Immature natural killer cell (primary cell): ENCODE measurements at places on chromosomes 12 and 14. TPM values are rescaled to one million over a fixed set of nuclear protein-coding genes. Genes with fewer than 3 reads are reported as not detected.

GRCh38 chr12:83361475-83361874 is 674.8 kb downstream of the TMTC2 start:
- DNase-seq: no peak

KRT78 gene
- not detected for polyA plus RNA-seq

PRB2 gene
- polyA plus RNA-seq: not detected

DNA sequence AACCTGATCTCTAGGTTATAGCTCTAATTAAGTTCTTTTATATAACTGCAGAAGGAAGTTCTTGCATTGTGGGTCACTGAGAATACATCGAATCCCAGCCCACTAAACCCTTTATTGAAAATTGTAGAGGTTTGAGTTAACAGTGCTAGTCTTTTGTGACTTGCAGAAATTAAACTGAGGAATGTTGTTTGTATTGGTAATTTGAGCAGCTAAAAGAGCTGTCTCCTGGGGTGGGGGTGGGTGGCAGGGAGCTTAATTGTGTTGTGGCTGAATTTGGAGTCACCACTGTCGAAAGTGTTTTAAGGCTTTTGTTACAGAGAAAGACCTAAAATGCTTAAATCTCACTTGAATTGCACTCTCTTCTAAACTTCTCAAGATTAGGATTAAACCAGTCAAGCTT is 3.2 kb upstream of the COX8C start:
- DNase-seq: no peak

AQP5 gene
- polyA plus RNA-seq: not detected

DAO gene
- polyA plus RNA-seq: not detected

- DNase-seq: no peak
These were observed 7.2 kb upstream of the C1RL start for GRCh38 chr12:7116196-7116595.

PTPRR gene
- polyA plus RNA-seq: 2.7 TPM

- DNase-seq: no peak
These were observed 54.3 kb upstream of the TMX1 start for GRCh38 chr14:51185754-51186153.

DNA sequence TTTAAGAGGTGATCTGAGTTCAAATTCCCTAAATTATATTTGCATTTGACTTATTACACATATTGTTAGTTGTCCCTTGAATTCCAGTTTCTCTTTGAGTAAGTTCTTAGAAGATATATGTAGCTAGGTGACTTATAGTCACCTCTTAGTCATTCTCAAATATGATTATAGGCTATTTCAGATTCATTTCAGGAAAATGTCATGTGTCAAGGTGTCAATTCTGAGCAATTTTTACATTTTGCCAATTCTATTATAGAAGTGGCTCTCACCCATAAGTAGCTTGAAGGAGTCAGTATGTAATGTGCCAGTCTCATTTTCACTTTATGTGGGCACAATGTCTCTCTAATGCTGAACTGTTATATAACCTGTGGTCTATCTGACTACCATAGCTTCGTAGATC is 623.4 kb downstream of the DIO2 start:
- DNase-seq: no peak

- DNase-seq: no peak
These were observed 42.5 kb upstream of the PPM1H start for GRCh38 chr12:62977418-62977817.

GRCh38 chr12:117466677-117467362 is 105.4 kb upstream of the NOS1 start:
- DNase-seq: no peak

LIN7A gene
- not detected for polyA plus RNA-seq

C12orf50 gene
- not detected for polyA plus RNA-seq

DNA sequence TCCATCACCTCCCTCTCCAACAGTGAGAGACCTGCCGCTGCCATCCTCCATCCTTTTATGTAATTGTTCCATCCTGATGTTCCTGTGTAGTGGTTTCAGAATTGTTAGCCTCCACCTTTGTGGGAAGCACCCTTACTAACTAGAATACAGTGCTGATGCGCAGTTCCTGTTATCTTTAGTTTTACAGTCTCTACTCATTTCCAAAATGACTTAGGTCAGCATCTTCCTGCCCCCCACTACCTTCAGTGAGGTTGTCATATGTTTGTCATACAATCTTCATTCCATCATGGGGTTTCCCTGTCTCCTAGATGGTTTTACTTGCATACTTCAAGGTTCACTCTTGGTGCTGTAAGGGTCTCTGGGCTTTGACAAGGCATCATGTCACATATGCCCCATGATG is 69.8 kb downstream of the EML1 start:
- DNase-seq: no peak

DNA sequence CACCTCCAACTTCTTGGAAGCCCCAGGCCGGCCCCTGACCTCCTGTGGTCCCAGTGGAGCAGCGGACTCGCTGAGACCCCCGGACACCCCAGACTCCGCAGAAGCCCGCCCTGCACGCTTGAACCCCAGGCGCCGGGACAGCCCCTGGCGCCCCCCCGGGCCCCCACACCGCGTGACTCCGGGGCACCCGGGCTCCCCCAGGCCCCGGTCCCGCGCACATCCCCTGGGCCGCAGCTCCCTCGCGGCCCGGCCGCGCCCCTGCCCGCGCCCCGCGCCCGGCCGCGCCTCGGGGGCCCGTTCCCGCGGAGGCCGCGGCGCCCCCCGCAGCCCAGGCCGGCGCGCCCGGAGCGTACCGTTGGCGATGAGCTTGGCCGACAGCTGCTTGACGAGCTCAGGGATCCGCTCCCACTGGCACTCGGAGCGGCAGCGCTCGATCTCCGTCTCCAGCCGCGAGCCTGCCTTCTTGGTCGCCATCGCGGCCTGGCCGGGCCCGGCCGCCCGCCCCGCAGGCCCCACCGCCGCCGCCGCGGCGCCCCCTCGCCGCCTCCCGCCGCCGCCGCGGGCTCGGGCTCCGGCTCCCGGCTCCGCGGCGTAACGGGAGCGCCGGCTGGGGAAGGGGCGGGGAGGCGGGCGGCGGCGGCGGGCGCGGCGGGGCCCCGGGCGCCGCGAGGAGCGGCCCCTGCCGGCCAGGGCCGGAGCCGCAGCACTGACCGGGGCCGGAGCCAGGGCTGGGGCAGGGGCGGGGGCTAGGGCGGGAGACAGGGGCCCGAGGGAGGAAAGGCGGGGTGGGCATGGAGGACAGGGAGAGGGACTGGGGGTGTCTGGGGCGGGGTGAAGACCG is at the start of gene TTC7B:
Gene TTC7B, minus strand, starts transcription at position 609 of the 841 bp plus-strand sequence. Its CDS starts 135 bp downstream, at position 474.
- peak; percentile 30 for DNase-seq

GRCh38 chr12:119727600-119728443 is 59.9 kb downstream of the PRKAB1 start:
- no peak for DNase-seq

DNA sequence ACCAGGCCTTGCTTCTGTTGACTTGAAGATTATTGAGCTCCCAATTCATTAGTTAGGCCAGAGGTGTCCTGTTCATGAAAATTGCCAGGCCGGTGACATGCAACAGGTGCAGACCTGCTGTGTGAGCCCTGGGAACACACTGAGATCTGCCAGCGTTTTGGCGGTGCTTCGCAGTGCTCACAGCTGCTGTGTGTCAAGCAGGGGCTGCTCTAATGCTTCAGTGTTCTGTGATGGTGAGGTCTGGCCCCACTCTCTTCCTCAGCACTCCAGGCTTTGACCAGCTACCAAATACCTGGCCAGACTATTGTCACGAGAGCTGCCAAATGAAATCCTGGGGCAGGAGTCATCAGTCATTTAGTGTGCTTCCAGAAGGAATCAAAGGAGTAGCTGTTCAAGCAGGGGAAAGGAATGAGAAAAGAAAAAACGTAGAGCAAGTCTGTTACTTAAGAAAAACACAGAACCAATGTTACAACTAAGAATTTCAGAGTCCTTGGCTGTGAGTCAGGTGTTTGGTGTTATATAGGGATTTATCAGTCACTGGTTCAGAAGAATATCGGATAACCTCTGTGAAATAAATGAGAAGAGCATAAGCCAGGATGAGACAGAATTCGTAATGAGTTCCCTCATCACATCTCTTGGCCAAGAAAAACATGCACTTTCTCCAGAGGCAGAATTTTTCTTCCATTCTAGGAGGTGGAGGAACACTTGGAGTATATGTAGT is 150.8 kb downstream of the FBXL14 start:
- DNase-seq: no peak

GRCh38 chr12:1842905-1843640 is 22.7 kb downstream of the LRTM2 start:
- no peak for DNase-seq

- DNase-seq: no peak
These were observed 19.8 kb downstream of the SLC16A7 start for GRCh38 chr12:59615392-59616165.

GRCh38 chr12:12171991-12172511 is 94.8 kb downstream of the LRP6 start:
- DNase-seq: peak; percentile 73

DNA sequence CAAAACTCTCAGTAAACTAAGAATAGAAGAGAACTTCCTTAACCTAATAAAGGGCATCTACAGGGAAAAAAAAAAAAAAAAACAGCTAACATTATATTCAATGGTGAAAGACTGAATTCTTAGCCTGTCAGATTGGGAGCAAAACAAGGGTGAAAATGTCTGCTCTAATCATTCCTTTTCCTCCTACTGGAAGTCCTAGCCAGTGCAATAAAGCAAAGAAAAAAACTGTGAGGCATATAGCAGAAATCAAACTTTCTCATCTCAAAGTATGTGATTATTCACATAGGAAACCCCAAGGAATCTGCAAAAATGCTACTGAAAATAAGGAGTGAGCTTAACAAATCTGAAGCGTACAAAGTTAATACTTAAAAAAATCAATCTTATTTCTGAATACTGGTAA is 170.7 kb downstream of the NUAK1 start:
- DNase-seq: no peak

TMEM229B gene
- polyA plus RNA-seq: 35.8 TPM

DNA sequence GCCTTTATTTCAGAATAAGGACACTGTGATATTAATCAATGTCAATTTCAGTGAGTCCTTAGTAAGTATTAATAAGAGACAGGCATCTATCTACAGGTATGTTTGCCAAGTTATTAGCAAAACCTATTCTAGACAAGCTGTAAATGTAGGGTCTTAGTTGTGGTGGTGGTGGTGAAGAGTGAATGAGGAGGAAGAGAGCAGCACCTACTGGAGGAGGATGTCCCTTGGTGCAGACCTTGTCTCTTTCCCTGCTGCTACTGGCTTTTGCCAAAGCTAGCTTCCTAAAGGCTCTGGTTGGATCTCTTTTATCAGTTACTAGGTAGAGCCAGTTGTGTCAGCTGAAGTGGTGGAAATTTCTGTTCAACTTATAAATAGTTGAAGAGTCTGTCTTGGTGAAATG is 304.8 kb upstream of the ATP2B1 start:
- DNase-seq: no peak

DNA sequence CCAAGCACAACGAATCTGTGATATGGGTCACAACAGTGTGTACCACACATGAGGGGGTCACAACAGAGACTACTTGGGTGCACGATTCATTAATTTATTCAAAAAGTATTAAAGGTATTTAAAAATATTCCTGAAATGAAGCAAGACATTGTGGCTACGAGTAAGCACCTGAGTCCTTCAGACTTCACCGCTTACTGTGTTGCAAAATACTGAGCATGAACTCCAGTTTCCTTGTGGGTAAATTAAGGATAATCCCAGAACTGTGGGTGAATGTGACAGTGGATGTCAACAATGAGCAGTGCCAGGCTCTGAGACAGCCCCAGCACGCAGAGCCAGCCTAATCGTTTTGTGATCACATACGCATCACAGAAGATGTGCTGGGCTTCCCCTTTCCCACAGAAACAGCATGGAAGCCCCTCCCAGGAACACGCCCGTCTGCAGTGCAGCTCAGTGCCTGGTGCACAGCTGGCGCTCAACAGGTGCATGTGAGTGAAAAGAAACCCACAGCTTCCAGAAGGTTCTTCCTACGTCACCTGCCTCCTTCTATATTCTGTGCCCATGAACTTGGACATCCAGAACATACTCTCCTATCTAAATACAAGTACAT is 29.1 kb downstream of the CDC42BPB start:
- no peak for DNase-seq

DNA sequence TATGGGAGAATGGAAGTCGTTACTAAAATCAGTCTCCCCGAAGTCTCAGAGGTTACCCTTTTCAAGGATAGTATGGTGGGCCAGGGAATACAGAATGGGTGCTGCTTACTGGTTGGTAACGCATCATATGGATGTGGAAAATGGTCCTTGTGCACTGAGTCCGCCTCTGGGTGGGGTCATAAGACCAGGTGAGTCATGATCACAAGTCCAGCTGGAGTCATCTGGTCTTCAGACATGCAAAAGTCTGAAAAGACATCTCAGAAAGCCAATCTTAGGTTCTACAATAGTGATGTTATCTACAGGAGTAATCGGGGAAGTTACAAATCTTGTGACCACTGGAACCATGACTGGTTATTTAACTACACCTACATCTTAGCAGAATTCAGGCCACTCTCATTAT is 71.9 kb upstream of the TCL1B start:
- DNase-seq: no peak

DNA sequence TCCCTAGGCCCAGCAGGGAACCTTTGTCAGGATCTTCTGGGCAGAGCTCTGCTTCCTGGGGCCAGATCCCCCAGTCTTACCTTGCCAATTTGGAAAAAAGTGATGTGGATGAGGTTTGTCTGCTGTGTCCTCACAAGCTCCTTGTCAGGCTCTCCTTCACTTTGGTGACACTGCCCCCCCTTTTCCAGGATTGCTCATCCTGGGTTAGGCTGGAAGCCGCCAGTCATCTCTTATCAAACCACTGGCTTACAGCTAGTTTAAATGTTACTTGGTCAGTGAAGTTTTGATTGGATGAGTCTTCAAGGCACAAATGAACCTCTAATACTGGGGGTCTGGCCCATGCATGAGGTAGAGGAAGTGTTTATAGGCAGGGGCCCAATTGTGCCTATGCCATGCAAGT is 15.3 kb downstream of the NYNRIN start:
- DNase-seq: no peak

TBC1D30 gene
- 1.3 TPM for polyA plus RNA-seq

GRCh38 chr12:257521-258321 is 4.9 kb downstream of the SLC6A13 start:
- no peak for DNase-seq

GRCh38 chr12:70732287-70732686 is 95.1 kb upstream of the PTPRB start:
- no peak for DNase-seq

DNA sequence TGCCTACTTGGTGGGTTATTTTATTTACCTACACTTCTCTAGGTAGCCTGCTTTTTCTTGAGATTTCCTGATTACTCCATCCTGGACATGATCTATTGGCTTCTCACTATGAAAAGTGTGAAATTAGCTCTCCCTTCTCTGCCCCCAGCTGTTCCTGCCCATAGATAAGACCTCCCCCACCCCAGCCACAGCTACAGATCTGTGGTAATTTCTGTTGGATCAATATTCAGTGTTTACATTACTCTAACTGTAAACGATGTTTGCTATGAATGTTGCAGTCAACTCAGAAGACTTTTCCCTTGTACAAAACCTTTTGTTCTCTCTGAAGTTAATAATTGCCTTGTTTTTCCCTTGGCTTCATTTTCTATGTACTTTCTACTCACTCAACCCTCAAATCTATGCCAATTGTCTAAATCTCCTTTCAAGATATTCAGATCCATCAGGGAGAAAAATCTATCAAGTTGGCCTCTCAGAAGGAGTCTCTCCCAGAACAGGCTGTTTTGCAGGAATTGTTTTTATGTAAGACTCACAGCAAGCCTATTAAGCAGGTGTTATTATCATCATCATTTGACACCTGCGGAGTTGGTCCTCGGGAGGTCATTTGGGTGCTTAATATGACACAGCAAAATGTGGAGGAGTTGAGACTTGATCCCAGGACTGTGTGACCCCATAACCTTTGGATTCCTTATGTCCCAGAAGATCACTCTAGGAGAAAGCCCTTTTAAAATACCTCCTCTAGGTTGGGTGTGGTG is 227.4 kb downstream of the SUDS3 start:
- no peak for DNase-seq

GRCh38 chr14:36021591-36022320 is 154.8 kb downstream of the PTCSC3 start:
- no peak for DNase-seq
